Naive thymus-derived CD8-positive, alpha-beta T cell (primary cell): ENCODE measurements at places on chromosomes 5 and 9. TPM values are rescaled to one million over a fixed set of nuclear protein-coding genes. Genes with fewer than 3 reads are reported as not detected.
A peak's percentile ranks its signal among the peaks of the same experiment; 100 is the strongest.

PCDHGB4 gene
- total RNA-seq, result 0.13 TPM

SMIM27 gene
- total RNA-seq, result 37.0 TPM

PCDHGC5 gene
- not detected for total RNA-seq

IRX2 gene
- total RNA-seq, result not detected

CCDC152 gene
- 9.6 TPM for total RNA-seq

IL31RA gene
- not detected for total RNA-seq

CSF1R gene
- total RNA-seq, result 1.5 TPM

ZNF883 gene
- 2.7 TPM for total RNA-seq

PCDHB13 gene
- total RNA-seq, result not detected

GKAP1 gene
- 15.5 TPM for total RNA-seq

FGF1 gene
- total RNA-seq, result not detected

GRCh38 chr5:172223901-172224873 is 30.2 kb downstream of the EFCAB9 start:
- no peak overlapping the region for H3K4me3 ChIP-seq
- peaks cover 7% of the 10 kb centered on the region for H3K36me3 ChIP-seq
- peak overlapping the region; percentile 9 for H3K27ac ChIP-seq
- DNase-seq, result no peak

- no peak for DNase-seq
- H3K27ac ChIP-seq, result no peak overlapping the region
- H3K4me1 ChIP-seq, result no peaks in the 10 kb centered on the region
- H3K27me3 ChIP-seq, result peaks cover 21% of the 10 kb centered on the region
Observed at GRCh38 chr9:38442473-38443096, 18.3 kb upstream of the IGFBPL1 start.

DNA sequence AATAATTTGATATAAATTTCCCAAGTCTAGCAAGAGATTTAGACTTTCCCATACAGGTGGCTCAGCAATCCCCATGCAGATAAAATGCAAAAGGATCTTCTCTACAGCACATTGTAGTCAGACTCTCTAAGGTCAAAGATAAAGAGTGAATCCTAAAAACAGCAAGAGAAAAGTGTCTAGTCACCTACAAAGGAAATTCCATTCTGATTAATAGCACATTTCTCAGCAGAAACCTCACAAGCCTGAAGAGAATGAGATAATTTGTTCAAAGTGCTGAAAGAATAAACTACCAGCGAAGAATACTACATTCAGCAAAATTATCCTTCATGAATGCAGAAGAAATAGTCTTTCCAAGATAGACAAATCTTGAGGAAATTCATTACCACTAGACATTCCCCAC is 493.3 kb downstream of the PRELID2 start:
- no peak overlapping the region for H3K27ac ChIP-seq
- no peak for DNase-seq
- no peaks in the 10 kb centered on the region for H3K36me3 ChIP-seq

- H3K4me1 ChIP-seq, result no peaks in the 10 kb centered on the region
- DNase-seq, result no peak
- peaks cover 12% of the 10 kb centered on the region for H3K27me3 ChIP-seq
- H3K27ac ChIP-seq, result no peak overlapping the region
Observed at GRCh38 chr5:133347039-133347438, 265.3 kb downstream of the FSTL4 start.

DNA sequence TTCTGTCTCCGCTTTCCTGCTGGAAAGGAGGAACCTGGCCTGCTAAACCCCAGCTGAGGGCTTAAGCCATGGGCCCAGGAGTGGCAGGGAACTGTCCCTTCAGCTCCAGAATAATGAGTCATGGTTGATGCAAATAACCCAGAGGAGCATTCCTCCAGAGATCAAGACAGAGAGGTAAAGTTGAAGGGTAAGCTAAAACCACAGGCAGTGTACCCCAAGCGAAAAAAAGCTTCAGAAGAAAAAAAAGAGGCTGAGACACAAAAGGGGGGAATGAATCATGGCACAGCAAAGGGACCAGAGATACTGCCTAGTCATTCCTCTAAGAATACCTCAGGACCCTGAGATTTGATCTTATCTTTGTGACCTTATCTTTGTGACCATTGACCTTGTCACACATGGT is 199.5 kb upstream of the TAS2R1 start:
- H3K27me3 ChIP-seq, result no peaks in the 10 kb centered on the region
- no peak for DNase-seq
- H3K4me3 ChIP-seq, result no peak overlapping the region
- no peaks in the 10 kb centered on the region for H3K36me3 ChIP-seq

- no peaks in the 10 kb centered on the region for H3K36me3 ChIP-seq
- DNase-seq, result no peak
- H3K27ac ChIP-seq, result no peak overlapping the region
- no peak overlapping the region for H3K4me3 ChIP-seq
Observed at GRCh38 chr9:761793-762560, 79.5 kb upstream of the DMRT1 start.

- peaks cover 2% of the 10 kb centered on the region for H3K27me3 ChIP-seq
- no peaks in the 10 kb centered on the region for H3K36me3 ChIP-seq
- DNase-seq, result no peak
- H3K4me1 ChIP-seq, result no peaks in the 10 kb centered on the region
Observed at GRCh38 chr5:14445013-14445412, 136.6 kb upstream of the OTULINL start.

- no peak for DNase-seq
- no peak overlapping the region for H3K4me3 ChIP-seq
- H3K27me3 ChIP-seq, result peaks cover 50% of the 10 kb centered on the region
- H3K36me3 ChIP-seq, result no peaks in the 10 kb centered on the region
- H3K27ac ChIP-seq, result no peak overlapping the region
- H3K4me1 ChIP-seq, result no peaks in the 10 kb centered on the region
Observed at GRCh38 chr5:71939452-71940230, 167.6 kb upstream of the MAP1B start.

GRCh38 chr9:14250794-14251153 is 63.2 kb downstream of the NFIB start:
- peaks cover 11% of the 10 kb centered on the region for H3K27me3 ChIP-seq
- no peaks in the 10 kb centered on the region for H3K36me3 ChIP-seq
- no peak for DNase-seq
- no peak overlapping the region for H3K27ac ChIP-seq

GRCh38 chr5:134088994-134089560 is 25.4 kb upstream of the TCF7 start:
- DNase-seq, result no peak
- no peaks in the 10 kb centered on the region for H3K27me3 ChIP-seq
- no peaks in the 10 kb centered on the region for H3K36me3 ChIP-seq
- H3K27ac ChIP-seq, result peak overlapping the region; percentile 62

GRCh38 chr9:5708414-5708813 is 79.5 kb downstream of the RIC1 start:
- no peaks in the 10 kb centered on the region for H3K27me3 ChIP-seq
- H3K4me1 ChIP-seq, result peaks cover 16% of the 10 kb centered on the region
- H3K36me3 ChIP-seq, result peaks cover 48% of the 10 kb centered on the region
- H3K4me3 ChIP-seq, result no peak overlapping the region
- H3K27ac ChIP-seq, result no peak overlapping the region
- no peak for DNase-seq

GRCh38 chr5:59760785-59761348 is 132.7 kb downstream of the PDE4D start:
- H3K36me3 ChIP-seq, result no peaks in the 10 kb centered on the region
- no peak for DNase-seq
- H3K27ac ChIP-seq, result no peak overlapping the region
- no peak overlapping the region for H3K4me3 ChIP-seq

- no peak for DNase-seq
- no peak overlapping the region for H3K27ac ChIP-seq
- H3K4me1 ChIP-seq, result no peaks in the 10 kb centered on the region
- no peak overlapping the region for H3K4me3 ChIP-seq
- H3K36me3 ChIP-seq, result no peaks in the 10 kb centered on the region
- H3K27me3 ChIP-seq, result no peaks in the 10 kb centered on the region
Observed at GRCh38 chr5:87574106-87574505, 161.4 kb upstream of the CCNH start.

- H3K27me3 ChIP-seq, result no peaks in the 10 kb centered on the region
Observed at GRCh38 chr9:93620881-93621820, 44.8 kb downstream of the PHF2 start.

DNA sequence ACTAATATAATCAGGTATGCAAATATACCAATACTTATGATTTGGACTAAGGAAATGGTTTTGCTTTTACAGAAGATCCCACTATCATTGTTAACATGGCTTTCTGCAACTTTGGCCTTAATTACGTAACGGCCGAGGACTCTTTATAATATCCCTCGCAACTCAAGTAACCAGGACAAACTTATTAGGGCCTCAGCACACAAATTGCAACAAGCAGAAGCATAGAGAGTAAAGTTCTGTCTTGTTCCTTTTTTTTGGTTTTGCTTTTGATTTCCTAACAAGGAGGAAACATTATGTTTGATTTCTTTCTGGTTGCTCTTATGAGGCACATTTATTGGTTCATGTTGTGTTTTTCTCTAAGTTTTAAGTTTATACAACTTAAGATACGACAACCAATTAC is 60.4 kb downstream of the RORB start:
- H3K27ac ChIP-seq, result no peak overlapping the region
- H3K27me3 ChIP-seq, result no peaks in the 10 kb centered on the region
- DNase-seq, result no peak

GRCh38 chr9:95316794-95317118 is 753 bp downstream of the FANCC start:
- no peaks in the 10 kb centered on the region for H3K36me3 ChIP-seq
- DNase-seq, result no peak
- no peaks in the 10 kb centered on the region for H3K27me3 ChIP-seq
- H3K27ac ChIP-seq, result peak overlapping the region; percentile 82
- H3K4me1 ChIP-seq, result peaks cover 25% of the 10 kb centered on the region

- H3K36me3 ChIP-seq, result no peaks in the 10 kb centered on the region
- no peak overlapping the region for H3K27ac ChIP-seq
- no peak for DNase-seq
Observed at GRCh38 chr9:134915046-134915985, 2.4 kb downstream of the FCN1 start.

GRCh38 chr9:129472651-129473102 is 148.2 kb downstream of the C9orf50 start:
- H3K36me3 ChIP-seq, result no peaks in the 10 kb centered on the region
- H3K27me3 ChIP-seq, result no peaks in the 10 kb centered on the region
- peaks cover 1% of the 10 kb centered on the region for H3K4me1 ChIP-seq
- H3K4me3 ChIP-seq, result no peak overlapping the region
- DNase-seq, result no peak

DNA sequence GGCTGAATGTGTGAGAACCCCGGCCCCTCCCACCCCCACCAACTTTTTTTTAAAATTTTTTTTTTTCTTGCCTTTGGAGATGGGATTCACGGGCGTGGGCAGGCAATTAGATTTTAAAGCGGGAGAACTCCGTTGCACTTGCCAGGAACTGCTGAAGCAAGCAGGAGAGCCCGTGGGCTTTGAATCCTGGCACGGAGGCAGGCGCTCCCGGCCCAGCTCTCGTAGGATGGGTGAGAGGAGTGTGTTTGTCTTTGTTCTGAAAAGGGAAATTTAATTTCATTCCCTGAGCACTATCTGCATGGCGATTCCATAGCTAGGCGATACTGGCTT is 54.3 kb upstream of the BOD1 start:
- H3K4me1 ChIP-seq, result no peaks in the 10 kb centered on the region
- H3K27ac ChIP-seq, result no peak overlapping the region
- no peak overlapping the region for H3K4me3 ChIP-seq
- no peak for DNase-seq
- peaks cover 18% of the 10 kb centered on the region for H3K27me3 ChIP-seq

- no peak overlapping the region for H3K4me3 ChIP-seq
- H3K27ac ChIP-seq, result no peak overlapping the region
- H3K36me3 ChIP-seq, result no peaks in the 10 kb centered on the region
- no peak for DNase-seq
Observed at GRCh38 chr5:90930062-90930461, 371.5 kb downstream of the ADGRV1 start.

- no peak overlapping the region for H3K27ac ChIP-seq
- no peaks in the 10 kb centered on the region for H3K4me1 ChIP-seq
- no peaks in the 10 kb centered on the region for H3K27me3 ChIP-seq
- H3K4me3 ChIP-seq, result no peak overlapping the region
- no peaks in the 10 kb centered on the region for H3K36me3 ChIP-seq
Observed at GRCh38 chr5:16104961-16105360, 74.6 kb downstream of the MARCHF11 start.

GRCh38 chr5:59065554-59065953 is 482.7 kb downstream of the RAB3C start:
- H3K4me1 ChIP-seq, result no peaks in the 10 kb centered on the region
- no peak for DNase-seq
- no peak overlapping the region for H3K27ac ChIP-seq
- no peaks in the 10 kb centered on the region for H3K36me3 ChIP-seq
- no peaks in the 10 kb centered on the region for H3K27me3 ChIP-seq
- H3K4me3 ChIP-seq, result no peak overlapping the region

DNA sequence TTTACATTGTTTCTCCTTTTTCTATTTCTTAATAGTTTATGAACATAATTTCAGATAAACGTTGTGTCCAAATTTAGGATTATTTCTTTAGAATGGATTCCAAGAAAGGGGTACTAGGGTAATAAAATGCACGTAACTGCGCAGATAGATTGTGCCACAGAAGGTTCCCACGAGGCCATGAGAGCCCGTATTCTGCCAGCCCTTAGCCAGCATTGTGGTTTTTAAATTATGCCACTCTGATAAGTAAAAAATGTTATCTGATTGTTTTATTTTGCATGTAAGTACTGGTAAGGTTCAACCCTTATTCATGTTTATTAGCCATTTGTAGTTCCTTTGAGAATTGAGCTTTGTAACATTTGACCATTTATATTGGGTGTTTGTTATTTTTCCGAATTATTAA is 88.7 kb downstream of the PRKACG start:
- H3K4me3 ChIP-seq, result no peak overlapping the region
- peaks cover 2% of the 10 kb centered on the region for H3K4me1 ChIP-seq
- no peak for DNase-seq
- no peak overlapping the region for H3K27ac ChIP-seq
- H3K27me3 ChIP-seq, result peaks cover 11% of the 10 kb centered on the region
- no peaks in the 10 kb centered on the region for H3K36me3 ChIP-seq

GRCh38 chr9:131539223-131539923 is 6.0 kb upstream of the PRRT1B start:
- peaks cover 13% of the 10 kb centered on the region for H3K36me3 ChIP-seq
- DNase-seq, result no peak
- peak overlapping the region; percentile 80 for H3K27ac ChIP-seq
- H3K4me3 ChIP-seq, result peak overlapping the region; percentile 76
- peaks cover 7% of the 10 kb centered on the region for H3K4me1 ChIP-seq

DNA sequence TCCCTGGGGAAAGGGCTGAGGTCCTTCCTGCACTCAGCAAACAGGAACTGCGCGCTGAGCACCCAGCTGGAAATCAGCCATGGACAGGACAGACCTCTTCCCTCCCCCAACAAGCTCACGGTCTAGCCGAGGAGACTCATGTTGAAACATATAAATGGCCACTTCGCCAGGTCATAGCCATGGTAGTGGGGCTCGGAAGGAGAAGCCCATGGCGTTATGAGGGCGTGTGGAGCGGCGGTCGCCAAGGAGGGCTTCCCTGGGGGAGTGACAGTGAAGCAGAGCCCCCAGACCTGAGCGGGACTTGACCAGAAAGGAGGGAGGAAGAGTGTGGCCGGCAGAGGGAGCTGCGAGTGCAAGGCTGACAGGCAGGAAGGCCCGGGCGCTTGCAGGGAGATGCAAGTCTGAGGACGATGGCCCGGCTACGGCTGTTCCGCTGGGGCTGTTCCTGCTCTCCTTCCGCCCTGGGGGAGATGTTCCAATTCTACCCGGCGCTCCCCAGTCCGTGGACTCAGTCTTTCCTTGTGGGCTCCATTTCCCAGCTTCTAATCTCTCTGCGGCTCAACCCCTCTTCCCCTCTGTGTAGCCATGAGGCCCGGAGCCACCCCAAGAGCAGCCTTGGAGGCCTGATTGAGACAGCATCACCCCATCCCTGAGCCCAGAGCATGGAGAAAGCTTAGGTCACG is 43.9 kb upstream of the PRRC2B start:
- peak; percentile 86 for DNase-seq
- H3K27me3 ChIP-seq, result no peaks in the 10 kb centered on the region
- peak overlapping the region; percentile 60 for H3K27ac ChIP-seq
- no peaks in the 10 kb centered on the region for H3K36me3 ChIP-seq

- DNase-seq, result no peak
- H3K4me3 ChIP-seq, result no peak overlapping the region
- no peaks in the 10 kb centered on the region for H3K27me3 ChIP-seq
Observed at GRCh38 chr9:117035546-117035945, 348.4 kb downstream of the TRIM32 start.
